Calu3 (cell line): ENCODE measurements at places on chromosomes 4 and X.

- no peak overlapping the region for H3K27ac ChIP-seq
- no peaks in the 10 kb centered on the region for H3K27me3 ChIP-seq
- H3K36me3 ChIP-seq: no peaks in the 10 kb centered on the region
Measured at GRCh38 chr4:20589436-20589835, 110.8 kb upstream of the PACRGL start.

DNA sequence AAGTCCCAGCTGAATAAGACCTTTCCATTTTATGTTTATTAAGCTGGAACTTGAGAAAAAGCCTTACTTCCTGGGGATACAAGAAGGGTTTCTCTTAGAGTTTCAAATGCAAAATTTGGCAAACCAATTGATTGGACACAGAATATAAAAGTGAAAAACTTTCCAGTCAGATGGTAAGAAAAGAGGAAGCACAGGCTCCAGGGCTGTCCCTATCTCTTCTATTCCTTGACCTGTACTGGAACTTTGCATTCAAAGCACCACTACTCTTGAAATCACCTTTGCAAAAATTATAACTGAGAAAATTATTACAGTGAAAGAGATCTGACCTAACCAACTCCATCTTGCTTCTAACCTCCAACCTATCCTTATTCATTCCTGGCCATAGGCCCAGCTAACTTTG is 11.7 kb downstream of the PROM1 start:
- H3K4me3 ChIP-seq: no peak overlapping the region
- H3K4me1 ChIP-seq: peaks cover 19% of the 10 kb centered on the region
- H3K27me3 ChIP-seq: no peaks in the 10 kb centered on the region
- DNase-seq: no peak

- DNase-seq: no peak
- H3K36me3 ChIP-seq: no peaks in the 10 kb centered on the region
Measured at GRCh38 chrX:65883556-65883955, 156.3 kb downstream of the VSIG4 start.

DNA sequence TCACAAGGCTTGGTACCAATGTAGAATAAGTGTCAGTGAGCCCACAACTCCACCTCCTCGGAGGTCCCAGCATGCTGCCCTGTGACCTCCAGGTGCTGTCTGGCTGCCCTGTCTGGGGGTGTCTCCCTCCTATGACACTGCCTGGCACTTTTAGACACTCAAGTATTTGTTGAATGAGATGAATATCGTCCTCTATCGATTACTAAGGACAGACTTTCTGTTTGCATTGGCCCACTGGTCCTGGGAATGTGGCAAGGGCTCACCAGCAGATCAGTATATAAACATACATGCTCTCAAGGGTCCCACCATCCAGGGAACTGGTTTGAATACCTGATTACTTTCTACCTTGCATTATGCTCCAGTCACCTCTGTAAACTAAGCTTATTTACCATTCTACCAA is 333.0 kb downstream of the NR3C2 start:
- DNase-seq: no peak
- H3K27me3 ChIP-seq: no peaks in the 10 kb centered on the region
- H3K27ac ChIP-seq: no peak overlapping the region
- no peaks in the 10 kb centered on the region for H3K36me3 ChIP-seq
- no peak overlapping the region for H3K4me3 ChIP-seq
- H3K4me1 ChIP-seq: no peaks in the 10 kb centered on the region

DNA sequence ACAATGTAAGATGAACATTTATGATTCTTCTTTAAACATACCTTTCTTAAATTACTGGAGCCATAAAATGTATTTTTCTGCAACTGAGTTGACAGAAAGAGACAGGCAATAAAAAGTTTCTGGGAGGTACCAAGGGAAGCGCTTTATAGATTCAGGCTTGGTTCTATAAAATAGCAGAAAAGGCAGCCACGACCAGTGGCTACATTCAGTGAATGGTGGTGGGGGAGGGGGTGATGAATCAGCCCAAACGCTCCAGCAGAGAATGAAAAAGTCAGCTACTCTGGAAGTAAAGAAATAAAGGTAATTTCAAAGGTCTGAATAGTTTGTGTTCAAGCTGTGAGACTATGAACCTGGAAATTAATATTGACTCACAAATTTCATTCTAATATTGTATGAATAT is 456.1 kb downstream of the KCTD8 start:
- H3K4me1 ChIP-seq: no peaks in the 10 kb centered on the region
- no peaks in the 10 kb centered on the region for H3K27me3 ChIP-seq
- H3K4me3 ChIP-seq: no peak overlapping the region
- no peak for DNase-seq
- H3K27ac ChIP-seq: no peak overlapping the region

DNA sequence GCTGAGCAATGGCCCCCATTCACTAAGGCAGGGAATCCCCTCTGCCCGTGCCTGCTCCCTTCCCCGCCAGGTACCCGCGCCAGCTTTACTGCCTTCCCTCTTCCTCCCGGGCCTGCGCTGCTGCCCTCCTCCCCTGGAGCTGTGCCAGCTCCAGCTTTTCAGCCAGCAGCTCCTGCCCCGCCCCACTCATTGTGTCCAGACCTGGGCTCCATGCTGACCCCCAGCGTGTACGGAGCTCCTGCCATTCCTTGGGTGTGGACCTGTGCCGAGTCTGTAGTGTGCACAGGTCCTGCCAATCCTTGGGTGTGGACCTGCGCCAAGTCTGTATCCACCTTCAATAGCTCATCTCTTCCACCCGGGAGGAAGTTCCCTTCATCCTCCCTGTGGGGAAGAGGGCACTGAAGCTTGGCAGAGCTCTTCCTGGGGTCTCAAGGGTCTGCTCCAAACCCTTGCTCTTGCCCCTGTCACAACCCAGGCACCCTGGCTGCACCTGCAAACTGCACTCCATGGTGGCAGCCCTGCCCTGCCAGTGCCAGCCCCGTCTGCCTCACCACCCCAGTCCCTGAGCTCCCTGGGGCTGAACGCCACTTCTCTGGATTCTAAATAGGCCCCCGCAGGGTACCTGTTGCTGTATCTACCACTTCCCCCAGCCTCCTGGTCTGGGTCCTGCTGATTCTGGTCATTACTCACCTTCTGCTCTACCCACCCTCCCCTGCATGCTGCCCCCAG is 63.9 kb downstream of the TRMT44 start:
- H3K27me3 ChIP-seq: peaks cover 20% of the 10 kb centered on the region
- peaks cover 14% of the 10 kb centered on the region for H3K4me1 ChIP-seq
- no peaks in the 10 kb centered on the region for H3K36me3 ChIP-seq

GRCh38 chrX:102697494-102697893 is 14.8 kb upstream of the GPRASP2 start:
- no peaks in the 10 kb centered on the region for H3K36me3 ChIP-seq
- no peaks in the 10 kb centered on the region for H3K4me1 ChIP-seq
- H3K27ac ChIP-seq: no peak overlapping the region
- no peak overlapping the region for H3K4me3 ChIP-seq
- no peaks in the 10 kb centered on the region for H3K27me3 ChIP-seq

DNA sequence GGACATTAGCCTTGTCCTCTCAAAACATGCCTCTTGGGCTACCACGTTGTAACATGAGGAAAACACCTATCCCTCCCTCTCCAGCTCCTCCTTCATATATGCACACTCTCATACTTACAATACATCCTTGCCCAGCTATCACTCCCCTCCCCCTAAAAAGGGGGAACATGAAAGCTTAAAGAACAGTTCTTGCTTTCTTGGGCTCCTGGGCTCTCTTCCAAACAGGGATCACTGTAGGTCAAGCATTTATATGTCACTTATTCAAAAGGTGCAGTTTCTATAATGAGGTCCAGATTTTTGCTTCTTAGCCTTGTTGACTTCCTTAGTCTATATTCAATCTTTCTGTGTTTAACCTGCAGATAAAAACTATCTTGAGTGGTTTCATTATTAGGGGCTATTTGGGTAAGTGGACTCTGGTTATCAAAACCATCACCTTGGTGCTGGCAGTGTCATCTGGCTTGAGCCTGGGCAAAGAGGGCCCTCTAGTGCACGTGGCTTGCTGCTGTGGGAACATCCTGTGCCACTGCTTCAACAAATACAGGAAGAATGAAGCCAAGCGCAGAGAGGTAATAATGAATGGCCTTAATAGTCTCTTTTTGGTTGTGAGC is 119.4 kb downstream of the AKAP4 start:
- peak; percentile 54 for DNase-seq
- peak overlapping the region; percentile 62 for H3K27ac ChIP-seq
- no peaks in the 10 kb centered on the region for H3K36me3 ChIP-seq
- no peaks in the 10 kb centered on the region for H3K27me3 ChIP-seq
- H3K4me3 ChIP-seq: no peak overlapping the region
- peaks cover 11% of the 10 kb centered on the region for H3K4me1 ChIP-seq

DNA sequence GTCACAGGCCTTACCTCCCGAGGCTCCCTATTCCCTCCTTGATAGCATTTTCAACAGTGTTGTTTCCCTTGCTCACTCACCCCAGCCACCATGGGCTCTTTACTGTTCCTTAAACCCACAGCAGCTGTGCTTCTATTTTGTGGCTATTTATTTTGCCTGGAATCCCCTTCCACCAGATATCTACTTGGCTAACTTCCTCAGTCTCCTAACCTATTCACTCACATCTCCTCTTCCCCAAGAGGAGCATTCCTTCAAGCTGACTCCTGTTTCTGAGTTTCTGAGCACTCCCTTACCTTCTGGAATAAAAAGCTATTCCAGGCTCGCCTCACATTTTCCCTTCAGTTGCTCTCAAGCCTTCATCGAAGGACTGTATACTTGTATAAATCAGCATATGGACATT is 50.5 kb downstream of the CXCL1 start:
- H3K27me3 ChIP-seq: no peaks in the 10 kb centered on the region
- H3K27ac ChIP-seq: no peak overlapping the region
- no peak overlapping the region for H3K4me3 ChIP-seq
- H3K36me3 ChIP-seq: peaks cover 4% of the 10 kb centered on the region
- no peak for DNase-seq

DNA sequence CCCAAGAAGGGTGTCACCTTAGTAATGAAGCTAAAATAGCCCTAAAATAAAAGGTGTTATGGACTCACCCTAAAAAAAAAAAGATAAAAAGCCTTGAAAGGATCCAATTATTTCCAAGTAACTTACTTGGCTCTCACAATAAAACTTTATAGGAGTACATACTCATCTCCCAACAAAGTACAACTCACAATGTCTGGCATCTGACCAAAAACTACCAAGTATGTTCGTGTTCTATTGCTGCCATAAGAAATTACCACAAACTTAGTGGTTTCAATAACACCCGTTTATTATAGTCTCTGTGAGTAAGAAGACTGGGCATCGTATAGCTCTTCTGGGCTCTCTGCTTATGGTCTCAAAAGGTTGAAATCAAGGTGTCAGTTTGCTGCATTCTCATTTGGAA is 51.0 kb downstream of the BEX1 start:
- no peak overlapping the region for H3K27ac ChIP-seq
- H3K4me1 ChIP-seq: no peaks in the 10 kb centered on the region
- peaks cover 31% of the 10 kb centered on the region for H3K27me3 ChIP-seq
- H3K4me3 ChIP-seq: no peak overlapping the region

DNA sequence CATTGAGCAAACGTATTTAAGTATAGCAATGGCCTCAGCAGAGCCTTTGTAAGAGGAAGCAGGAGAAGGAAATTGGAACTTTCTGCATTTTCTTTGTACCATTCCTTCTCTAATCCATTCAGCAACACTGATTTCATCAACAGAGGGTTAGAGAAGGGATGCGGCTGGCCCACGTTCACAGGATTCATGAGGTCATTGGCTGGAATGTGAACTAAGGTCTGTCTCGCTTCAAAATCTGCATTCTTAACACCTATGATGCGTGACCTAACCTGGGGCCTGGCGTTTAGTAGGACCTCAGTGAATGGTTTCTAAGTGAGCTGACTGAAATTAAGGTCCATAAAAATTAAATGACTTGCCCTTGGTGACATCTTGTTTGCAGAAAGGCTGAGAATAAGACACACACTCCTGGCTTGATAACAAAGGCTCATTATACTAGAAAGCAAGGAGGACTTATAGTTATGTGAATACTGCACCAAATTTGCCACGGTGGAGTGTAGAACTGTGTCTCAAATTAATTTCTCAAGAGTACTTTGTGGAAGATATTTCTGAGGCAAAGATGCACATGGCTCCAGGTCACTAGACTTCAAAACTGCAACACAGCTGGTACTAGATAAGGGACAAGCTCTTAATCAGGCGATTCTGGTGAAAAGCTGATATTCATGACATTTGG is 25.4 kb downstream of the FGFBP1 start:
- DNase-seq: no peak
- H3K36me3 ChIP-seq: peaks cover 5% of the 10 kb centered on the region
- H3K27ac ChIP-seq: peak overlapping the region; percentile 83
- H3K4me1 ChIP-seq: peaks cover 28% of the 10 kb centered on the region
- no peaks in the 10 kb centered on the region for H3K27me3 ChIP-seq
